ENCODE measurements at places on chromosomes 11 and 22.

DNA sequence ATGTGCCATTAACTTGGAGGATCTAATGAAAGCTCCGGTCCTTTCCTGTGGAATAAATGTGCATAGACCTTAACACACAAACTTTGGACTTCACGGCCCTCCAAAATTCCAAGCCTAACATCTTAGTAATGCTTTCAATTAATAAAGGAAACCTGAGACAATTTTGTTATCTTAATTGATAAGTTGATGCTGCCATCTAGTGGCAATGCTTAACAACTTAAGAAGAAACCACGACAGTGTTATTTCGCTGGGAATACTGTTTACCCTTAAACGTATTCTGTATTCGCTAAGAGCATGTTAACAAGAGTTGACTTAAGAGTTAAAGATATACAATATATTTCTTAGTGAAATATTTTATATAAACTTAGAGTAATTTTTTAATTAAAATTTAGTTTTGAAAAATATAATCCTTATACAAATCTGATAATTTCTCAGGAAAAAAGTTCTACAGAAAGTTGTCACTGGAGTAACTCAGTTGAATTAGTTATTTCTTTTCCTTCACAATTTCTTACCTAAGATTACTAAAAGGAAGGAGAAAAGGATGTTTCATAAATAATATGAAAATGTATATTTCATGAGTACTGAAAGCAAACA, 35.0 kb upstream of the OR9G4 start:
- no peak overlapping the region for H3K4me3 ChIP-seq
- no peaks in the 10 kb centered on the region for H3K4me1 ChIP-seq
- H3K27me3 ChIP-seq, result no peaks in the 10 kb centered on the region
- peak; percentile 11 for DNase-seq
- no peak overlapping the region for H3K27ac ChIP-seq

GRCh38 chr22:31347251-31348008, 1.3 kb upstream of the PATZ1 start:
- H3K36me3 ChIP-seq, result no peaks in the 10 kb centered on the region
- H3K27me3 ChIP-seq, result no peaks in the 10 kb centered on the region
- H3K4me1 ChIP-seq, result peaks cover 29% of the 10 kb centered on the region
- peak overlapping the region; percentile 88 for H3K4me3 ChIP-seq
- peak; percentile 85 for DNase-seq

DNA sequence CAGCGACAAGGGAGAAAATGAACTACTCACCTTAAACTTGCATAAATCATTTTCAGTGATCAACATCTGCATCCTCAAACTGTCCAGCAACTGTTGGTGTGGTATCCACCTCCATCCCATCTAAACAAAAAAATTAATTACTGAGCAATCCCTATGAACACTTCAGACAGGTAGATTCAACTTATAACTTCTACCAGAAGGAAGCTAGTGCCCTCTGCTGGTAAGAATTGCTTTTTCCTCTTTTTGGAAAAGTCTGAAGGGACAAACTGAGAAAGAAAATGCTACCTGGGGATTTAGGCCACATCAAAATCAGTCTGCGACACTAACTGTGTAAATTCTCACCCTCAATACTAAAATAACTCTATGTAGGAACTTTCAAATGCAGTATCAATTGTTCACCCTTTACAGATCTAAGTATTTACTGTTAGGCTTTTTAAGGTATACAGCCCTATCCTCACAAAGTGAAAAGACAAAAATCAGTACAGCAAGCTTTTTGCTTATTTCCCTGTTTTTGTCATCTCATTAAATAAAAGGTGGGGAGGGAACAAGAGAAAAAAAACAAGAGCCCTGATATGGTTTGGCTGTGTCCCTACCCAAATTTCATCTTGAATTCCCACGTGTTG, 17.9 kb downstream of the CLNS1A start:
- no peak overlapping the region for H3K4me3 ChIP-seq
- peak; percentile 65 for DNase-seq
- H3K36me3 ChIP-seq, result peaks cover 66% of the 10 kb centered on the region
- H3K27ac ChIP-seq, result no peak overlapping the region
- H3K27me3 ChIP-seq, result no peaks in the 10 kb centered on the region

DNA sequence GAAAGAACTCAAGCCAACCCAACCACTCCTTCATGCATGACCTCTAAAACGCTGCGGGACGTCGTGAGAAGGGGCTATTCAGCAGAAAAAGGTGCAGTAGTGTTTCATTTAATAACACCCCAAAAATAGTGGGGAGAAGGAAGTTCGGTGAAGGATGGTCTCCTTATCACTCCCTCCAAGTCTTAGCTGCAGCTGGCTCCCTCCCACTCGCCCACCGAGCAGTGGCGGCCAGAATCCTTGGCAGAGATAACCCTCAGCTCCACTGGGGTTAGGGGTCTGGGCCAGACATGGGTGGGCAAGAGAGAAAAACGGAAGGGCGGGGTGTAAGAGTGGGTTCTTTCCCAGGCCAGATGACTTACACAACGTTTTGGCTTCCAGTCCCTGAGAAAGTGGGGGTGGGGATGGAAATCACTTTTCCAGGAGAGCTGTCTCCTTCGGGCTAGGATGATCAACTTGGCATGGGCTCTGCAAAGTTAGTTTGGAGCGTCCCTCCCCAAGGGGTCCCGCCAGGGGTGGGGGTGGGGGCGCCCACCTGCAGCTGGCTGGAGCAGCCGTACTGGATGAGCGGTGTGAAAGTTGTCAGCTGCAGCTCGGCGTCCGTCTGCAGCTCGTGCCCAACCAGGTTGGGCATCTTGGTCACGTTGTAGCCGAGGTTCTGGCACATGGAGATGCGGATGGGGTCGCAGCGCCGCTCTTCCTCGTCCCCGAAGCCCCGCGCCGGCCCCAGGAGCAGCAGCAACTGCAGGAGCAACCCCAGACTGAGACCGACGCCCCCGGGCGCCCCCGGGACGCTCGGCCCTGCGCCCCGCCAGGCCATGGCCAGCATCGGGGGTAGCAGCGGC, 705 bp downstream of the FZD4 start:
- H3K27ac ChIP-seq, result no peak overlapping the region
- peak; percentile 27 for DNase-seq
- peaks cover 7% of the 10 kb centered on the region for H3K27me3 ChIP-seq
- no peak overlapping the region for H3K4me3 ChIP-seq
- H3K36me3 ChIP-seq, result no peaks in the 10 kb centered on the region
- H3K4me1 ChIP-seq, result peaks cover 17% of the 10 kb centered on the region

GRCh38 chr22:44472598-44472997, 25.4 kb downstream of the RTL6 start:
- H3K27ac ChIP-seq, result no peak overlapping the region
- DNase-seq, result no peak
- H3K36me3 ChIP-seq, result no peaks in the 10 kb centered on the region
- H3K4me1 ChIP-seq, result no peaks in the 10 kb centered on the region
- no peaks in the 10 kb centered on the region for H3K27me3 ChIP-seq
- H3K4me3 ChIP-seq, result no peak overlapping the region

DNA sequence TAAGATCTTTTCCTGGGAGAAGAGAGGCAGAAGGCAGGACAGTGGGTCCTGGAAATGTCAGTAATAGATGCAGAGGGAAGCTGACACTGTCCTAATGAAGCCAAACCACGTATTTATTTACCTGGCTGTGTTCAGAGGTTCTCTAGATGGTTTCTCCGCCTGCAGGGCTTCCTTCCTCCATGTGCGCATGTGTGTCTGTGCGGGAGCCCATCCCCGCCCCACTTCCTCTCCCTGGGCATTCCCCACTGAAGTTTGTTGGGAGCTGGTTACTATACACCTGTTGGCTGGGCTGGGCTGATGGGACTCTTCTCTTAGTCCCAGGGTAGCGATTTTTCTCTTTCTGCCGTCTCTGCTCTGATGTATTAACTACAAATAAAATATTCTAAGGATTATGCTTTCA, 204.9 kb upstream of the TBCEL start:
- DNase-seq, result no peak
- no peaks in the 10 kb centered on the region for H3K27me3 ChIP-seq
- no peaks in the 10 kb centered on the region for H3K36me3 ChIP-seq

DNA sequence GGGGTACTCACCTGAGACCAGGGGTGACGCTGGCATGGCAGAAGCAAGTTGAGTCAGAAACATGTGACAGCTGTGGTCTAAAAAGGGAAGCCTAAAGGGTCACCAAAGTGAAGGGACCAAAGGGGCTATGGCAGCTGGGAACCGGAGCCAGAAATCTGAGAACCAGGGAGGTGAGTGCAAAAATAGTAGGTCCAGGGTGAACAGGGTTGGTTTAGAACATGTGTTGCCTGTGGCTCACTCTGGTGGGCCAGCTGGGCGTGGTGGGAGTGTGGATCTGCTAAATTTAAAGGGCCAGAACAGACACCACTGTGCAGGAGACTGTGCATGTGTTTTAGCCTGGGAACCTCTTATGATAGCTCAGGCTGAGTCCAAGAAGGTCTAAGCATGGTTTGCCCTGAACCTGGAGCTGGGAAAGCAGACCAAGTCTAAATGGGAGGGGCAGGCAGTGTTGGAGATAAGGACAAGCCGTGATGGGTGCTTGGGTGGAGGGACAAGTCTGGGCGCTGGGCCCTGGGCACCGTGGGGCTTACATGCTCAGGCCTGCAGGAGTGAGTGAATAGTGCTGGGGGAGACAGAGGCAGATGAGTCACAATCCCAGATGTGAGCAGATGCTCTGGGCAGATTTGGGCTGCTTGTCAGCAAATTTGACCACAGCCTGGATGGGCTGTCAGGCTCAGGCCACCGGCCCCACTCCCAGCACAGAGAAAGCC, 41.4 kb upstream of the ZBED5 start:
- DNase-seq, result no peak
- H3K27ac ChIP-seq, result no peak overlapping the region
- H3K4me1 ChIP-seq, result peaks cover 10% of the 10 kb centered on the region
- H3K36me3 ChIP-seq, result no peaks in the 10 kb centered on the region
- H3K27me3 ChIP-seq, result no peaks in the 10 kb centered on the region
- H3K4me3 ChIP-seq, result no peak overlapping the region

- no peak overlapping the region for H3K27ac ChIP-seq
- H3K36me3 ChIP-seq, result no peaks in the 10 kb centered on the region
- DNase-seq, result no peak
- H3K4me1 ChIP-seq, result no peaks in the 10 kb centered on the region
- no peak overlapping the region for H3K4me3 ChIP-seq
Measured at GRCh38 chr11:102767800-102768199, 12.6 kb downstream of the MMP10 start.

DNA sequence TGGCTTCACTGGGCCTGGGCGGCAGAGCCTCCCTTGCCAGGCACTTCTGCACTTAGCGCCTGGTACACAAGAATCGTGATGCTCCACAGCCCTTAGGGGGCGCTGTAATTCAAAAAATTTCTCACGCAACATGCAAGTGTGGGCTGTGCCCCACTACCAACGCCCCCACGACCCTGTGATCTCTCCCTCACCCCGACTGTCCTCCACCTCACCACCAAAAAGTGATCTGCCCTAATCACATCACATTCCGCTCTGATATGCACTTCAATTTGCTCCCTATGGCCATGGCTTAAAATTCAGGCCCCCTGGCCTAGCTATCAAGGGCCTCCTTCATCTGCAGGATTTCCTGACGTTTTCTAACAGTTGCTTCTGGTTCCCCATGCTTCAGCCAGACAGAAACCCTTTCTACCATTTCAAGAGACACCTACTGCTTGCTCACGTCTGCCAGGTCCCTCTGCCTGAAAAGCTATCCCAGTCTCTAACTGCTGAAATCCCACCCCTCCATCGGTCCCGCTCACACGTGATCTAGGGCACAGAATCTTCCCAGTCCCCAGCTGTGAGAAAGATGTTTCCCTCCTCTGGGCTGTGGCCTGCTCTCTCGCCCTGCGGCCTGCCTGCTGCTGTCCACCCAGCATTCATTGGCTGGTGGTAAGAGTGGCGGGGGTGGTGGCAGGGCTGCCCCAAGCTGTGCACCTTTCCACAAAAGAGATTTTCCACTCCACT, 27.9 kb upstream of the LRRC32 start:
- no peak overlapping the region for H3K4me3 ChIP-seq
- H3K36me3 ChIP-seq, result no peaks in the 10 kb centered on the region
- peaks cover 4% of the 10 kb centered on the region for H3K27me3 ChIP-seq
- no peaks in the 10 kb centered on the region for H3K4me1 ChIP-seq
- DNase-seq, result no peak

DNA sequence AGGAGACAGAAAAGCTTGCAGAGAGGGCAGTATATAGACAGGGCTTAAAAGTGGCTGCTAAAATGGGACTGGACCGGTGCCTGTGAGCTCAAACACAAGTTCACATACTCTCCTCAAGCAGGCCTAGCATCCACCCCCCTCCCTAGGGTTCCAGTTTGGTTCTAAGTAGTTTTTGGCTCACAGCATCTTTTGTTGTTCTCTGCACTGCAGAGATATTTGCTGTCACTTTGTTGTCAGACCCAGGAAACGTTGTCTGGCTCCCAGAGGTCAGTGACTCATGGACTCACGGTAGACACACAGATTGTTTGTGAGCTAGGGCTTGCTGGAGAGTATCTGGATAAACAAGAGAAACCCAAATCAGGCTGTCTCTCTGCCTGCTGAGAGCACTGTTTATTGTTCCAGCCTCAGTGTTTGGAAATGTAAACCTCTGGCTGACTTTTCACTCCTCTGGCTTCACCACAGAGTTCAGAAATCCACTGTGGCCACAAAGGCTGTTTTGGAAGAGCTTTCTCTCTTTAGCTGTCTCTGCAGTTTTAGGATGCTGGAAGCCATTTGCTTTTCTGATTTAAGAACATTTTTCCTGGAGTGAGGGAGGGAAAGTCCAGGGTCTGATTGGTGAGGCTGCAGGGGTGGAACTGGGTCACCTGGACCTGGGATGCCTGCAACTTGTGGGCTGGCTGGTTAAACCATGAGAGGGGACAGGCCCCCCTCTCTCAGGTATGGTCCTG, 303.7 kb upstream of the PLET1 start:
- no peaks in the 10 kb centered on the region for H3K4me1 ChIP-seq
- H3K27me3 ChIP-seq, result no peaks in the 10 kb centered on the region
- H3K36me3 ChIP-seq, result no peaks in the 10 kb centered on the region
- no peak for DNase-seq

DNA sequence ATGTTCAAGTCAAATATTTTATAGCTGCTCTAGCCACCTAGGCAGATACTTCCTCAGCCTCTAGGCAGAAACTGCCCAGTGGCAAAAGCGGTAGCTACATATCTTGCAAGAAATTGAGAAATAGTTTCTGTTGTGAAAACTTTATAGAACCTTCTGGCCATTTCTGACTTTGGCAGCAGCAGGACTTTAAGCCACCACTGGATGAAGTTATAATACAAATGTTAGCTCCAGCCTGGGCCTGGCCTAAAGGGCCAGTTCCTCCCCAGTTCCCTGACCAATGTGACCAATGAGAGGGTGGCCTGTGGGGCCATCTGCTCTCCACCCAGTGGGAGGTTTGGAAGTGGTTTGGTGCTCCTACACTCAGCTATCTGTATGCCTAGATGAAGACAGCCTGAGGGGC, 254.0 kb upstream of the NARS2 start:
- no peak overlapping the region for H3K27ac ChIP-seq
- H3K36me3 ChIP-seq, result no peaks in the 10 kb centered on the region
- H3K27me3 ChIP-seq, result no peaks in the 10 kb centered on the region
- H3K4me3 ChIP-seq, result no peak overlapping the region
- no peak for DNase-seq
- H3K4me1 ChIP-seq, result no peaks in the 10 kb centered on the region

DNA sequence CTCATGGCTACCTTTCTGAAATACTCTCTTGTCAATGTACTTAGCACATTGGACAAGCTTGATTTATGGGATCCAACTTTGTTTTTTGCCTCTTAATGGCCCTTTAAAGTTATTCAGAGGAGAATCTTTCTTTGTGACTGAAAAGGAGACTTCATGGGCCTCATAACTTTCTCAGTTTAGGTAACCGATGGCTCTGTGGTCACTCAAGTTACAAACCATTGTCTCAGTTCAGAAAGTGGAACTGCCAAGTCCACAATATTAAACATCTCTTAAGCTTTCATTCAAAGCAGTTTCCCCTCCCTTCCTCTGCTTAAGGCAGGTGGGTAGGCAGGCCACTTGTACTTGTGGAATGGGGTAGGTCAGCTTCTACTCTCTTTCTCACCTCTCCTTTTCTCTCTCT, 12.3 kb upstream of the ARL14EP start:
- H3K4me3 ChIP-seq, result no peak overlapping the region
- H3K27me3 ChIP-seq, result peaks cover 4% of the 10 kb centered on the region
- H3K27ac ChIP-seq, result no peak overlapping the region
